ENCODE measurements at places on chromosomes 1 and 21. TPM values are rescaled to one million over a fixed set of nuclear protein-coding genes. Genes with fewer than 3 reads are reported as not detected.
A peak's percentile ranks its signal among the peaks of the same experiment; 100 is the strongest.

Gene TRNP1
- total RNA-seq: 0.28 TPM

DNA sequence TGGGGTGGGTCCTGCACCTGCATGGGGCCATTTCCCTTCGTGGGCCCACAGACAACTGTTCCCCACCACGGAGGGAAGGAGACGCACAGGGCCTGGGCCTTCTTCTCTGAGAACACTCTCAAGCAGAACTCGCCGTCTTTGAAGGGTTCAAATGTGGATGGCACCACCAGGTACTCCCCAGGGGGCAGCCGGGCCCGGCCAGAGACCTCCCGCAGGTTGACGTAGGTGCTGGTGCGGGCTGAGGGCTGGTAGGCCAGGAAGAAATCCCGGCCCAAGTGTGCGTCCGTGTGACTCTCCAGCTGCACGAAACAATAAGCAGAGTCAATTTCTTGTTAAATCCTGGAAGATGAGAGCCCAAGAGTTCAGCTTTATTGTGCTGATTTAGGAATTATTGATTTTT is 56.4 kb downstream of the CAPN8 start:
- H3K36me3 ChIP-seq: no peaks in the 10 kb centered on the region
- no peaks in the 10 kb centered on the region for H3K4me1 ChIP-seq
- H3K27ac ChIP-seq: no peak overlapping the region
- no peaks in the 10 kb centered on the region for H3K27me3 ChIP-seq
- no peak overlapping the region for H3K4me3 ChIP-seq

- DNase-seq: peak; percentile 83
- no peak overlapping the region for H3K27ac ChIP-seq
- H3K4me1 ChIP-seq: peaks cover 31% of the 10 kb centered on the region
- no peaks in the 10 kb centered on the region for H3K27me3 ChIP-seq
These were observed 2.9 kb downstream of the IFI6 start for GRCh38 chr1:27668808-27669723.

- no peak overlapping the region for H3K4me3 ChIP-seq
- H3K4me1 ChIP-seq: peaks cover 13% of the 10 kb centered on the region
- DNase-seq: no peak
These were observed 32.5 kb downstream of the OLFML3 start for GRCh38 chr1:114011796-114012195.

GRCh38 chr1:242523719-242524570 is 552 bp downstream of the PLD5 start:
- no peak overlapping the region for H3K27ac ChIP-seq
- H3K4me1 ChIP-seq: no peaks in the 10 kb centered on the region
- no peaks in the 10 kb centered on the region for H3K36me3 ChIP-seq
- peaks cover 50% of the 10 kb centered on the region for H3K27me3 ChIP-seq
- DNase-seq: no peak

DNA sequence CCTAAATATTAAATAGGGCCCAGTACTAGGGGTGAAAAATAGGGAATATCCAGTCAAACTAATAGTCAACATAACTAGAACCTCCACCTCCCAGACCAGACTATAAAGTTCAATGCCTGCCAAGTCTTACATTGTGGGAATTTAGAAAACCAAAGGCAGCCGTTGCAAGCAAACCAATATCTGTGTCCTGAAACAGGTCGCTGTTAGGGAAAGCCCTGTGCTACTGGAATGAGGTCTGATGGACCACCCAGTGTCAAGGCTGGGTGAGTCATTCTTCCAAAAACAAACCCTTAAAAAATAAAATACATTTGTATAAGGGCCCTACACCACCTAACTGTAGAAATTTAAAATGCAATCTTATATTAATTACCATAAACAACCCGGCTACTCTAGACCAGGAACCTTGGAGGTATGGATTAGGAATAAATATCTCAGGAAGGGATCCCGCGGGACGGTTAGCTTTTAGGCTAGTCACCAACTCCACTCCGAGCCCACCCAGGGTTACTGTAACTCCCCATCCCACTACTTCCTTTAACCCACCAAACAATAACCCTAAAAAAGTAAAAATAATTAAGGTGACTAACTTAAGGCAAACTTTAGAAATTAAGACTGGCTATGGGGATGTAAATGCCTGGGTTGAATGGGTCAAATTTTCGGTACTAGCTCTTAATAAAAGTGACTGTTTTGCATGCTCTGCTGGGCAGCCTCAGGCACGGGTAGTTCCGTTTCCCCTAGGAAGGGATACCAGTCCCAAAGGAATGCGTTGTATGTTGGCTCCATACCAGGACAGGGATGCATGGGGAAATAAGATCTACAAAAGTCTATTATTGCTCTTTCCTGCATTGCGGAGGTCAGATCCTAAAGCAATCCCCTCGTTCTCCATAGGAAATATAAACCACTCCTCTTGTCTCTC is 65.4 kb upstream of the TLR5 start:
- no peaks in the 10 kb centered on the region for H3K36me3 ChIP-seq
- no peaks in the 10 kb centered on the region for H3K4me1 ChIP-seq
- no peak overlapping the region for H3K27ac ChIP-seq
- no peak overlapping the region for H3K4me3 ChIP-seq
- H3K27me3 ChIP-seq: peaks cover 12% of the 10 kb centered on the region

Gene EPHA10
- not detected for total RNA-seq

- no peaks in the 10 kb centered on the region for H3K36me3 ChIP-seq
- DNase-seq: no peak
- H3K4me1 ChIP-seq: no peaks in the 10 kb centered on the region
- H3K27ac ChIP-seq: no peak overlapping the region
These were observed 435.9 kb downstream of the KIF26B start for GRCh38 chr1:245590726-245591125.
